IgD-negative memory B cell (primary cell): ENCODE measurements at places on chromosomes 6 and 20. TPM values are rescaled to one million over a fixed set of nuclear protein-coding genes. Genes with fewer than 3 reads are reported as not detected.

Gene RAET1E
- polyA plus RNA-seq = not detected

Gene APMAP
- 42.0 TPM for polyA plus RNA-seq

Gene SUMO4
- polyA plus RNA-seq = 0.79 TPM

Gene TMEM14C
- 83.5 TPM for polyA plus RNA-seq

Gene DNAH8
- polyA plus RNA-seq = 0.94 TPM
